Urinary bladder (tissue), 4 donors: ENCODE measurements at places on chromosomes 2 and 18.

DNA sequence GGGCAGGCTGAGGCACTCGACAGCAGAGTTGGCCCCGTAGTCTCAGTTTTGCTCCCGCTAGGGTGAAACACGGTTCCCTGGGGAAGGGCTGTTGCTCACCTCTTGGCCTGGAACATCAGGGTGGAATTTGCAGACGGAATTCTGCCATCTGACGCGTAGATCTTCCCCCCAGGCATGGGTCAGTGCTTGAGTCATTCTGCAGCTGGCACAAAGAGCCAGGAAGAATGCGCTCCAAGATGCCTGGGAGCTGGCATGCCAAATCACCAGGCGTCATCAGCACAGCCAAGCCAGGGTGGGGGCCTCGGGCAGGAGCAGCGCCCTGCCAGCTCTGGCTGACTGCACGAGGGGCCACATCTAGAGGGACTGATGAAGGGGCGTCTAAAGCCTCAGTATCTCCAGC, 42.7 kb downstream of the ODC1 start:
- DNase-seq: no peak

DNA sequence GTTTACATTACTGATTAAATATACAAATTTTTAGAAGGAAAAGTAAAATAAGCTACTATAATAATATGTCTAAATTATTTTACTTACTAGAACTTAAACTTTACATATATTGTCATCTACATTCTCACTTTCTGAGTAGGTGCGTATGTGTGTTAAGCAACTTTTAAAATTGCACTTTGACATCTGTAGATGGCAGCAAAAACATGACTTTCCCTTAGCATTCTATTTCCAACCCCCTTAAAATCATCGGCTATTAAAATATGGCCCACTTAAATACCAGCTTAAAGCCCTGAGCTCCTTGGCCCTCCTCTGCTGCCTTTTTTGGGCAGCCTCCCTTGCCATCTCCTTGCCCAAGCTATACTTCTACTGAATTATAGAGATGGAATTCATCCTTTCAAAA, 78.0 kb downstream of the UPP2 start:
- DNase-seq: no peak

GRCh38 chr2:21792571-21792970, 668.8 kb downstream of the TDRD15 start:
- DNase-seq: no peak

GRCh38 chr18:36947820-36948348, 119.0 kb downstream of the KIAA1328 start:
- DNase-seq: no peak

GRCh38 chr2:225670111-225670974, 270.8 kb downstream of the NYAP2 start:
- no peak for DNase-seq

- DNase-seq: no peak
Observed at GRCh38 chr2:222722327-222722946, 51.0 kb downstream of the MOGAT1 start.
